ENCODE measurements at places on chromosomes 1 and 21.

DNA sequence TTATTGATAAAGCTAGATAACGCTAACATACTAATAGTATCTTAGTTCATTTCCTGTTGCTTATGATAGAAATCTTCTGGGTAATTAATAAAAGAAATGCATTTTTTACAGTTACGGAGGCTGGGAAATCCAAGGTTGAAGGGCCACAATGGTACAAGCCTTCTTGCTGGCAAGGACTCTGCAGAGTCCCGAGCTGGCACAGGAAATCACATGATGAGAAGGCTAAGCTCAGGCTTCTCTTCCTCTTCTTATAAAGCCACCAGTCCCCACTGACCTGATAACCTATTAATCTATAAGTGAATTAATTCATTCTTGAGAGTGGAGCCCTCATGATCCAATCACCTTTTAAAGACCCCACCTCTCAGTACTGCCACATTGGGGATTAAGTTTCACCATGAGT, 82.6 kb downstream of the GPR161 start:
- no peak for DNase-seq

GRCh38 chr1:68745451-68745850, 248.6 kb upstream of the DEPDC1 start:
- no peak for DNase-seq

GRCh38 chr1:51867479-51868232, 10.9 kb downstream of the NRDC start:
- DNase-seq = no peak

- no peak for DNase-seq
Measured at GRCh38 chr1:55323760-55324159, 108.6 kb upstream of the USP24 start.
